Caudate nucleus (tissue), 63 donors: ENCODE measurements at places on chromosomes 7 and 10.

DNA sequence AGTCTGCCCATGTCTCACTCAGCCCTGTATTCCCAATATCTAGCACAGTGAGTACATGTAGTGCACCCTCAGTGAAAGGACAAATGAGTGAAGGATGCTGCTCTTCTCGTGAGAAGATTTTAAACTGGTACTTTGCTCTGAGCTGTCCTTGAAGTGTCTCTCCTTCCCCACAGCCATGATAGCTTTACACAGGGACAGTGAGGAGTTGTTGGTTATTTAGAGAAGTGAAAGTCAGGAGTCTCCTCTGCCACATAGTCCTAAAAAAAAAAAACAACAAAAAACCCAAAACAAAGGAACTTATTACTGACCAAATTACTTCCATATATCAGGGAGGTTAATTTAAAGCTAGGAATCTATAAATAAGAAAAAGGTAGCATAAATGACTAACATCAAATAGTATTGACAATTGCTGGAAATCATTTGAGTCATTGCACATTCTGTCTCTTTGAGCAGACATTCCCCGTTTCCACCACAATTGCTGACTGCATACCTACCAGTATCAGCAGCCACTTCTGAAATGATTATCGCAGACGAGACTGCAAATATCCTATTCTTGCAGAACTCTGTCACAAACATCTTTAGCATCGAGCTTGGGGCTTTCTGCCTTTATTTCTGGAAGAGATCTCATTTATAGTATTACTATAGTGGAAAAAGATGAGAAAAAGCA is 202.1 kb downstream of the PTEN start:
- no peak for DNase-seq

GRCh38 chr10:97131666-97132065 is 54.1 kb downstream of the SLIT1 start:
- no peak for DNase-seq

DNA sequence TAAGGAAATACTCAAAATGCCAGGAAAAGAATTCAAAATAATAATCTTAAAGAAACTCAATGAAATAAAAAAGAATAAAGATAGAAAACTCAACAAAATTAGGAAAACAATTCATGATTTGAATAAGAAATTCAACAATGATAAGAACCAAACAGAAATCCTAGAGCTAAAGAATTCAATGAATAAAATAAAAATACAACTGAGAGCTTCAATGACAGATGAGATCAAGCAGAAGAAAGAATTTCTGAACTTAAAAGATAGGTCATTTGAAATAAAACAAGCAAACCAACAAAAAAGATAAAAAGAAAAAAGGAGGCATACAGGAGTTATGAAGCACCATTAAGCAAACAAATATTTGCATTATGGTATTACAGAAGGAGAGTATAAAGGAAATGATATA is 5.6 kb upstream of the AKR1B1 start:
- DNase-seq: no peak

GRCh38 chr7:100053215-100053614 is 3.6 kb downstream of the ZSCAN21 start:
- DNase-seq: peak; percentile 17

DNA sequence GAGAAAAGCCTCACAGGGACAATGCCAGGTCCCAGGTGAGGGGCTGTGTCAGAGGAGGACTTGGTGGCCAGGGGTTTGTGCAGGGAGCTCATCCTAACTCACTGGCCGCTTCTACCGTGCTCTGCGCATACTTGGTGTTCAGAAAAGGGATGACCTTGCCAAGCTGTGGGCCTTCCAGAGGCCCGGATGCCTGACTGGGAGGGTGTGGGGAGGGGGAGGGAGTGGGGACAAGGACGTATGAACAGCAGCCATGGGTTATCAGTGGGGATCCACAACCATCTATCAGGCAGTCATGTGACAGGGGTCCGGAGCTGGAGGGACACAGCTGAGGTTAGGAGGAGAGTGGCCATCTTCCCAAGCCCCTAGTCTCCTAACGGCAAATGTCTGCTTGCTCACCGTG is 6.2 kb downstream of the SFXN4 start:
- DNase-seq: no peak
